ENCODE measurements at places on chromosomes 12 and 14.

- no peak for DNase-seq
Measured at GRCh38 chr14:103029936-103030335, 27.4 kb downstream of the CDC42BPB start.

- no peak for DNase-seq
Measured at GRCh38 chr12:104673696-104674482, 217.1 kb downstream of the CHST11 start.

- DNase-seq, result no peak
Measured at GRCh38 chr12:130161261-130162243, 712 bp upstream of the FZD10 start.

- no peak for DNase-seq
Measured at GRCh38 chr12:92597997-92598396, 104.8 kb upstream of the PLEKHG7 start.

DNA sequence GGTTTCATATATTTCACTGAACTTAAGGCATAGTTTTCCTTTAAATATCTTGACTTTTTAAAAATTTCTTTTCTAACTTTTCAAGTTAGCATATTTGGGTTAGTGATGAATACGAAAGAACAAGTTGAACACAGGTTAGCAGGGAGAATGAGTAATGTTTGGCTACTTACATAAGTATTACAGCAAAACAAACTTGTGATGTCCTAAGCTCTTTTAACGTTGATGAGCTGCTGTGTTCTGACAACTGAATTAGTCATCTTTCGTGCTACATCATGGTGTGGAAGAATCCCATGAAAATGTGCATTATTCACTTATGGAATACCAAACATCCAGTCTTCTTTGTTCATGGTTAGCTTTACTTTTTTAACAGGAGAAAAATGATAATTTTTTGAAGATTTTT lies 36.3 kb upstream of the PDZRN4 start:
- no peak for DNase-seq

GRCh38 chr12:62466018-62466593 lies 520 bp upstream of the MON2 start:
- DNase-seq, result peak; percentile 75

Data from activated CD4-positive, alpha-beta T cell treated with anti-CD3 and anti-CD28 coated beads, Interleukin-2, amount 10 ng/mL, durations not matched to agents 24 days and 14 days (primary cell).